ENCODE measurements at places on chromosomes 4 and X.

DNA sequence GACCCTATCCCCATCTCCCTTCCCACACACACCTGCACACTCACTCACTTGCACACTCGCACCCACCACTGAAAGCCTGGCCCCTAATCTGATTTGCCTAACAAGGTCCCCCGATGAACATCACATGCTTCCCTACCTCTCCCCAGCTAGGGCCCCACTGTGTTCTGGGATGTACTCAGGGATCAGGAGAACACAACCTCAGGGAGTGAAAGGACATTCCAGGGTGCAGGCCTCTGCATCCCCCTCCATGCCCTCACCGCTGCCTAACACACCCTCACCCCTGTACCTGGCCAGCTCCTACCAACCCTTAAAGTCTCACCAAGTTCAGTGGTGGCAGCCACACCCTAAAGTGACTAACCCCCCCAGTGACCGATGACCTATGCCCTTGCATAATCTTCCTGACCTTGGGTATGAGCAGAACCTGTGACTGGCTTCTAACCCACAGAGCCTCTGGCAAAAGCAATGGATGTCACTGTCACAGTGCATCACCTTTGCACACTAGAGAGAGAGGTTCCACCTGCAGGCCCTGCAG is 2.4 kb upstream of the AFAP1 start:
- DNase-seq = no peak

GRCh38 chr4:181949704-181950312 is 293.4 kb upstream of the TENM3 start:
- DNase-seq = no peak

- no peak for DNase-seq
These were observed 13.6 kb downstream of the STOX2 start for GRCh38 chr4:183918696-183919095.

- no peak for DNase-seq
These were observed 53.9 kb downstream of the FGFBP1 start for GRCh38 chr4:15884666-15885065.

GRCh38 chrX:124378643-124379042 is 32.3 kb downstream of the SH2D1A start:
- DNase-seq = no peak

- DNase-seq = no peak
These were observed 392.0 kb downstream of the GBA3 start for GRCh38 chr4:23084559-23085248.

- DNase-seq = no peak
These were observed 115.1 kb downstream of the CAMK2D start for GRCh38 chr4:113646442-113646822.

DNA sequence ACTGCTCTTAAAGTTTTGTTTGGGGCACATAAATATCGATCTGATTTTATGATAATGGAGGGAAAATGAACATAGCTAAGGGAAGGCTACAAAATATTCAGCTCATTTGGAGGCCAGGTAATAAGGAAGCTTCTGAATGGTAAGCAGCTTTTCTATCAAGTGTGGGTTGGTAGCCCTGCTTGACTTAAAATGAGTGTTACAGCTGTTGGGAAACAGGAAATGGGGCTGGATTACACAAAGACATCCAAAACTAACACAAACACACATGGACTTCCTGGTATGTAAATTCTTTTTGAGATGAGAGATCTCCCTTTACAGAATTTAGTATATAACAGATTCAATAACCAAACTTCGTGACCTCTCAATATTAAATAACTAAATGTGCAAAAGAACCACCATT is 58.0 kb downstream of the FGF16 start:
- DNase-seq = no peak

DNA sequence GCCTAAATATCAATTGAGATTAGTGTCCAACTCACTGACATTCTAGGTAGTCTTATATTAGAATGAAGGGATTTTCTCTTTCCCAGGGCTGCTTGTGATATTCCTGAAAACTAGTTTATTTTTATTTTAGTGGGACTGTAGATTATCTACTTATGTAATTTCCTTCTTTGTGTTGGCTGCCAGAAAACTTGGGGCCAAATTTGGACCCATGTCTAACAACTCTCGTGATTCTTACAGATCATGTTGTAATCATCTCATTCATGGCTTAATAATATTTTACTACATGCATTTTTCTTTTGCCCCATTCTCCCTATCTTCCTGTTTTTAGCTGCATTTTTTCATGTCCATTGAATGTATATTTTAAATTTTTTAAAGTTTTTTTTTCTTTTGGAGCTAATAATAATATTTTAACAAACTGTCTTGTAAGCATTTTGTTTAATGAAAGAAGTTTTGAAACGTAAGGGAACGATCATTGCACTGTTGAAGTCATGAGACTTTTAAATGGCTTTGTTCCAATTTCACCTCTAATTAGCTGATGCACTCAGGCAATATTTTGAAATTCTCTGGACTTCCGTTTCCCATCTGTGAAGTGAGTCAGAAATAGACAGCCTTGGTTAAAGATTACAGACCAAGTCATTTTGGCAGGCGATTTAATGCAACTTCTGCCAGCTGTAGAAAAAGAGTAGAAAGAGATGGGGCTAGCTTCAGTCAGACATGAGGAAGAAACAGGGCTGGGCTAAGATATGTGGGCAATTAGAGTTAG is 14.3 kb upstream of the TDO2 start:
- DNase-seq = no peak

DNA sequence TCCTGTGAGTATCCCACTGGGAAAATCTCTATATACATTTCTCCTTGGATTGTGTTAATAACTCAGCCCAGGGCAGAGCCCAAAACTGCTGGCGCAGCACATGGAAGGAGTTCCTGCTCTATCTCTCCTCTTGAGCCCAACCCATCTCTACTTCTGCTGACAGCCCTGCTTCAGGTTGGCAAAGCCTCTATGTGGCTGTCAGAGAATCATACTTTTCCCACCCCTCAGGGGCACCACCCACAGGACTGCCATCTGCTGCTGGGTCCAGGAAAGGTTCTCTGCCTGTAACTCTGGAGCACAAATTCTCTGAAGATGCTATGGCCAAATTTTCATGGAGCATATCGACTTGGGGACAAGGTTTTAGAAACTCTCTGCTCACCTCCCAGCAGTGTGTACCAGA is 278.5 kb upstream of the EMCN start:
- no peak for DNase-seq

DNA sequence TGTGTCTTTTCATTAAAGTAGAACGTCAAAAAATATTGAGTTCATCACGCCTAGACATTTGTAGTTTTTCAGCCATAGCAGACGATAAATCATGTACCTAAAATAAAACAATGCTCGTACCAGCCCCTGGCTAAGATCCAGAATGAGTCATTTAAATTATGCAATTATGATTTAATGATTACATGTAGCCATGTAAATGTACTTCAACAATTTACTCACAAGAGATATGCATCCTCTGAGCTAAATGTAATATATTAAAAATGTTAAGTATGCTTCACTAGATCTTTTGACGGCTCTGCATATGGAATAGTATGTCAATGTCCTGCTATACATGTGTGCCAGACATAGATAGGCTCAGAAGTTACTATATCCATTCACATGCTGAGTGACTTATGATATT is 1077.8 kb downstream of the ARAP2 start:
- DNase-seq = no peak

DNA sequence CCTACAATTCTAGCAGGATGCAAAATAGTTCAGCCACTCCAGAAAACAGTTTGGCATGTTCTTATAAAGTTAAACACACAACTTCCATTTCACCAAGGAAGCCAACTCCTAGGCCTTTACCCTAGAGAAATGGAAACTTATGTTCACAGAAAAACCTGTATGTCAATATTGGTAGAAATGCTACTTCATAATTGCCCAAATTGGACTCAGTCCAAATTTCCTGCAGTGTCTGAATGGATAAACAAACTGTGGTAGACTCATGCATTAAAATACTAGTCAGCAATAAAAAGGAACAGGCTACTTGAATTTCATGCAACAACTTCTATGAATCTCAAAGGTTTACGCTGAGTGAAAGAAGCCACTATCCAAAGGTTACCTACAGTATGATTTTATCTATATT is 1738.8 kb upstream of the IGFBP7 start:
- DNase-seq = no peak

DNA sequence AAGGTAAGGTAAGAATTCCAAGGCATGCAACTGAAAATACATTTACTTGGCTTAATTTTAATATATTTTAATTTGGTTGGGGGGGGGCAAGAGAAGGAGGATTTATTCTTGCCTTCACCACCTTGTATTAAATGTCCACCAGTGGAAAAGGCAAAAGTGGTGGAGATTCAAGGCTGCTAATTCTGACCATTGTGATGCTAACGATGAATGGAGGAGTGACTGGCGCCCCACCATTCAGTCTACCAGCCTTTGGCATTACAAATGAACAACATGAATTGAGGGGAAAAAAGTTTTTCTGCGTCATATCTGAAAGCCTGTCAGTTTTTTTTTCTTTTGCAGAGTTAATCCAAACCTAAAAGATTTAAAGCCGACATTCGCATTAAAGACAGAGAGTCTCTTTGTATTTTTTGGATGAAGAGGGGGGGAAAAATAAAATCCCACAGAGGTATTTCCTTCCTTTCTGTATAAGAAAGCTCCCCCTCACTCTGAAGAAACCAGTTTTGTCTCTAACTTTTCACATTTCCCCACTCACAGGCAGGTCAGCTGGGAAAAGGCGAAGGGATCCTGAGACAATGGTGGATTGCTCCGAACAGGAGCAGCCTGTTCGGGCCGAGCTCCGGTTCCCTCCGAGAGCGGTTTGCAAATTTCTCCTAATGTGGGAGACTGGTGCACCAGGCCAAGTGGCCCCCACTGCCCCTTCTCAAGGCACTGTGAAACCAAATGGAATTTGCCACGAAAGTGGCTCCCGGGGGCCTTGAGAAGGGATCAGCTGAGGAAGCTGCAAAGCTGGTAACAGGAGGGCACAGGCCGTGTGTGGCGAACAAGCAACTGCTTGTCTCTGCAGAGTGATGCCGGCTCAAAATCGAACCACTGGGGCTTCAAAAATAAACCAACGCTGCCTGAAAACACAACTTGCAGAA is 28.1 kb downstream of the SHISA3 start:
- no peak for DNase-seq

GRCh38 chrX:103630171-103630511 is 1.4 kb downstream of the TCEAL1 start:
- no peak for DNase-seq

GRCh38 chr4:10334506-10335028 is 122.7 kb downstream of the ZNF518B start:
- no peak for DNase-seq

DNA sequence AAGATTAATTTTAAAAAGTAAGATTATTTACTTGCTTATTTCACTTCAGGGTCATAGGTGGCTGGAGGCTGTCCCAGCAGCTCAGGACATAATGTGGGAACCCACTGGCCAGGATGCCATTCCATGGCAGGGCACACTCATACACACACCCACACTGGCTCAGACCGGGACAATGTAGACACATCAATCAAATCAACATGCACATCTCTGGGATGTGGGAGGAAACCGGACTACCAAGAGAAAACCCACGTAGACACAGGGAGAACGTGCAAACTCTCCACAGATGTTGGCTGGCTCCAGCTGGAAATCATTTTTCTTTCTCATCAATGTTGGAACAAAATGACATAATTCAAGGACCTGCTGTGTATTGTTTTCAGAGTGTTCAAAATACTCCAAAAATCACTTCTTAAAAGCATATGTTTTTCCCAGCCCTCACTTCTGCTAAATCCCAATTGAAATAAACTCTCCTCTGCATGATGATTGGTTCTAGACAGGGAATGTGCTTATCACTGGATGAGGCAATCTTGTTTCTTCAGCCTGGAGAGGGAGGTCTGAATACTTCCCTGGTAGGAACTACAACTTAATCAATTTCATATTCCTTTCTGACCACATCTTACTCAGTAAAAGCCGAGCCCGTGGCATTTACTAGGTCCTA is 18.6 kb upstream of the CPE start:
- DNase-seq = no peak

DNA sequence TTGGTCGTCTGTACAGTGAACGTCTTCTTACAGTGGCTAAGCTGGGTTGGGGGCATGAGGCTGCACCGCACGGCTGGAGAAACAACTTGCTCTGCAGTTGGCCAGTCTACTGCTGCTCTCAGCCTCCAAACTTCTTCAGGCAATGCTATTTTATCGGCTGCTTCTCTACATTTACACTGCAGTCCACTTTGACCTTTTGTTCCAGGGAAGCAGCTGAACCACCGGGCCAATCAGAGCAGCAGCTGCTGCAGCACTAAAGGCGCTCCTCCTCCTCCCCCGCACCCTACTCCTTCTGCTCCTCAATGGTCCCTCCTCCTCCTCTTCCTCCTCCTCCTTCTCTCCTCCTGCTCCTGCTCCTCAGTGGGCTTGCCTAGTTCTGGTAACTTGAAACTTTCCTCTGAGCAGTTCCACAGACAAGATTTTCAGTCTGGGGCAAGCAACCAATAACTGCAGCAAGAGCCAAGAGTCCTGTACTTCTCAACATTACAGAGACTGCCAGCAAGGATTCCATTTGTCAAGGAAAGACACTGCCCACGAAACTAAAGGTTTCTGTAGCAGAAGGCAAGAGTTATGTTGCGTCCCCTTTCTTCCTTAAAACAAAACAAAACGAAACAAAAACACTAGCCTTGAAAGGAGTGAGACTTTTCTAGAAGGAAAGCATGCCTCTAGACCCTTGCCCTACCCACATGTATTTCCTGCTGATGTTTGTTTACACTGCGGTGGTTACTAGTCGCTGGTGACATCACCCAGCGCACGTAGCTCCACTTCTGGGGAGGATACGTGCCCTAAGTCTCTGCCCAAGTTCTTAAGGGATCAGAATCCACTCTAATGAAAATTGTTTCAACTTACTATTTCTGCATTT is 125.7 kb upstream of the NAP1L5 start:
- DNase-seq = peak; percentile 78

- no peak for DNase-seq
These were observed 48.1 kb downstream of the RHOXF2B start for GRCh38 chrX:120029354-120029753.

DNA sequence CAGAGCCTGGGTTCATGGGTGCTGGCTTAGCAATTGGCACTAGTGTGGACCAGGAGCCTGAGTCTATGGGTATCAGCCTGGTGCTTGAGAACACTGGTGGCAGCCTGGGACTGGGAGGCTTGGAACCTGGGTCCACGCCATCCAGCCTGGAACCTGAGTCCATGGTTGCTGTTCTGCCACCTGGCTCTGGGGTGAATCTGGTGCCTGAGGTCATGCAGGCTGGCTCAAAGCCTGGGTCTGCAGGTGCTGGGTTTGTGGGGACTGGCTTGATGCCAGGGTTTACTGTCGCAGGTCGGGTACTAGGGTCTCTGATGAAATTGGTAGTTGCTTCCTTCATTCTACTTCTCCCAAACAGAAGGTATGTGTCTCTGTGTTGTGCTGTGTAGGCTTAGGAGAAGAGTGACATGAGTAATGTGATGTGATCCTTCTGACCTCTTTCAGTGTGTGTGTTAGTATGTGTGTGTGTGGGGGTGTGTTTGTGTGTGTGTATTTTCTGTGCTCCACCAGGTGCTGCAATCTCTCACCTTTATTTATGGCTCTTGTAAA is 517.0 kb upstream of the EPHA5 start:
- no peak for DNase-seq

GRCh38 chr4:78665216-78665770 is 110.9 kb upstream of the BMP2K start:
- no peak for DNase-seq

- DNase-seq = no peak
These were observed 8.5 kb upstream of the BMP3 start for GRCh38 chr4:81021981-81022380.

- DNase-seq = no peak
These were observed 671 bp downstream of the SLC7A11 start for GRCh38 chr4:138241281-138242075.

All from CD4-positive, alpha-beta T cell treated with Interleukin-2 at 100 ng/mL for 4 hours (primary cell).